ENCODE measurements at places on chromosomes 6 and 20.

DNA sequence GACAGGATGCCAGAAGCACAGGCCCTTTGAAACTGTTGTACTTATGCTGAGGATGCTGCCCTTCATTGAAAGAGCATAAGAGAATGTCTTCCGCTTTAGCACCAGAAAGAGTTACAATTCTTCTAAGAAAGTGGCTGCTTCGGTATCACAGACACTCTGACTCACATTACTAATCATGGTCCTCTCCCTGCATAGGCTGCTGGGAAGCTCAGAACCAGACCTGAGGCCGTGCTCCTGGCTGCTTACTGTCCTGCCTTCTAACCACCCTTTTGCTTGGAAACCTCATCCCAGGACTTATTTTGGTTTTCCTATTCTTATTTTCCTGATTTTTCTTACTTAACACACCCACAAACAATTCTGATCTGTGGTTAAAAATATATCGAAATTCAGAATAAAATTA, 22.9 kb downstream of the LYRM4 start:
- DNase-seq, result no peak

GRCh38 chr20:47262008-47262364, 94.5 kb downstream of the ZMYND8 start:
- DNase-seq, result no peak

- DNase-seq, result no peak
Observed at GRCh38 chr20:11451793-11452291, 465.9 kb upstream of the BTBD3 start.

- no peak for DNase-seq
Observed at GRCh38 chr6:35309611-35310264, 12.1 kb downstream of the DEF6 start.

Measured in CD4-positive, alpha-beta T cell treated with Interleukin-15 for 4 hours (primary cell).